ENCODE measurements at places on chromosomes 13 and 19.

DNA sequence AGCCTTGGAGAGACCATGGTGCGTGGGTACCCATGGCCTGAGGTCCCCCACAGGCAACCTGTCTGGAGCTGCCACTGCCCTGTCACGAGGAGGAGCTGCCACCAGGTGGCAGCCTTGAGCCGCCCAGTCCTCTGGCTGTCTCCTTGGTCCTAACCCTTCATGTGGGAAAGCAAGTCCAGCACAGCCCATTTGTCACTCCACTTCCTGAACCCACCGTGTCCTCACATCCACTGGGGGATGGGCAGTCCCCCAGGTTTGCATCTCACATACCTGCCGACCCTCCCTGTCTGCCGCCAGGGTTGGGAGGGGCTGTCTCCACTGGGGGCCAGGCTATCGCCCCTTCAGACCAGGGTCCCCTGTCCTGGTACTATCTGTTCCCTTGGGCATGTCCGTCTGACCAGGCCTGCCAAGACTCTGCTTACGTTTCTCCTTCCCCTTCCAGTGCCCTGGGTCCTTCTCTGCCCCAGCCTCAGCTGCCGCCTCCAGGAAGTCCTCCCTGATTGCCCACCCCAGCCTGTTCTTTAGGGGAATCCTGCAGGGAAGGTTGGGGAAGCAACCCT lies 4.5 kb downstream of the FAM174C start:
- DNase-seq: peak; percentile 93

GRCh38 chr13:59345311-59345710 lies 818.4 kb downstream of the DIAPH3 start:
- DNase-seq: no peak

GRCh38 chr13:21071924-21072323 lies 10.5 kb upstream of the LATS2 start:
- no peak for DNase-seq

DNA sequence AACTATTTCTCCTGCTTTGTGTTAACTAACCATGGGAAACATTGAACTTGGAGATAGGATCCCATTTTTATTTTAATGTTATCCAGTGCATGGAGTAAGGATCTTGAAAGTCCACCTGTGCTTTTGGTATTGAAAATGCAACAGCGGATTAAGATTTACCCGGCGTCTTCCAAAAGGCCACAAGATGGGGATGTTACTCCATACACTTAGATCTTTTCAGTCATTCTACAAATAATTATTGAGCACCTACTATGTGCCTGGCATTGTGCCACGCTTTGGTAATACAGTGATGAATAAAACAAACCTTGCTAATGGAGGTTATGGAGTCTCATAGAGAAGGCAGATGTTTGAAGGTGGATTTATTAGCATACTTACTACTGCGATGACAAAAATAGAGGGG lies 56.9 kb downstream of the RFC3 start:
- DNase-seq: no peak

DNA sequence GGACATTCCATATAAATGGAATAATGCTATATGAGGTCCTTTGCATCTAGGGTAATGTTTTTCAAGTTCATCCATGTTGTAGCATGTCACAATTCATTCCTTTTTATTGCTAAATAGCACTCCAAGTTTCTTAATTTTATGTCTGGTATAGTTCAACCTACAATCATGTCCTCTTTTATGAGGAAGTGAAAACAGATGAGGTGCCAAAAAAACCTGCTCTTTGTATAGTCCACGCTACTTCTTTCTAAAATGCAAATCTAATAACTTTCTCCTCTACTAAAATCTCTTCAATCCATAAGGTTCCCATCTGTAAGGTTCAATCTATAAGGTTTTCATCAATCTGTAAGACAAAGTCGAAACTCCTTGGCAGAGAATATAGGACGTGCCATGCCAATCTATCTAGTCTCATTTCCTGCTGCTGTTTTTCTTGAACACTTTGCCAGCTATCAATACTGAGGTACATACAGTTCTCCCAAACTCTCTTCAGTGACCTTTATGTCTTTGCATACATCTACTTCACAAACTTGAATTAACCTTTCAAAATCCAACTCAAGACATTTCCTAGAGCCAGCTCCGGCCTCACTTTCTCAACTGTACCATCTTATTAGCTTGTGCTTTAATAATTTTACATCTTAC lies 33.7 kb downstream of the INTS6 start:
- no peak for DNase-seq

- peak; percentile 42 for DNase-seq
Measured at GRCh38 chr13:98479496-98480003, 97.4 kb downstream of the STK24 start.

GRCh38 chr13:79912403-79912802 lies 428.5 kb downstream of the SPRY2 start:
- DNase-seq: no peak

GRCh38 chr13:43428545-43429296 lies 358.1 kb downstream of the ENOX1 start:
- DNase-seq: no peak

- no peak for DNase-seq
Measured at GRCh38 chr13:55199134-55199533, 1941.6 kb upstream of the PRR20A start.

DNA sequence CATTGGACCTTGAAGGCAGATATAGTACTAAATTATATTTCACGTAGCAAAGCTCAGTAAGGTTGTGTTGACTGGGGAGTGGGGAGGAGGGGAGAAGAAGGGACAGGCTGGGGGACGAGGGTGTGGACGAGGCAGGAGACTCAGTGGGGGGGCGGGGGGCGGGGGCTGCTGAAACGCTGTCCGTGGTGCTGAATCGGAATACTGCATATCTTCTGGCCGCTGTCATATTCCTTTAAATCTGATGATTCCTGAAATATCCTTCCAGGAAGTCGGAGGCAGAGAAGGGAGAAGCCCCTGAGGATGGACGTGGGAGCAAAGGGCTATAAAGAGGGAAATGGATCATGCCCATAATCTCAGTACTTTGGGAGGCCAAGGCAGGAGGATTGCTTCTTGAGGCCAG lies 34.7 kb upstream of the CASP14 start:
- DNase-seq: no peak

DNA sequence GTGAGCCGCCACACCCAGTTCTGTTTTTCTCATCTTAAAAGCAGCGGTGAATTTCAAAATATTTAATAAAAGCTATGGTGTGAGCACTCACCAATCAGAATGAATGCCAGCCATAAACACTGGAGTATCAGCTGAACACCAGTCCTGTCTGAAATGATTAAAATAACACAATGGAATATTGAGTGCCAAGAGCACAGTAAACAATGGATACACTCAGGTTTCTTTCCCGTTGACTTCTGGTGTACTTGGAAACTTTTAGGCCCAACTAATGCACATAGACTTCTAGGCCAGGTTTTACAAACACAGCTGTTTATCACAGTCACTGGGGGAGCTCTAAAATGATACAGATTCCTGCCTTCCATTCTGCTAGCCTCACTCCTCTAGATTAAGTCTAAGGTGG lies 68.3 kb downstream of the SLC6A16 start:
- no peak for DNase-seq
